Osteoblast (primary cell): ENCODE measurements at places on chromosomes 4 and X.

- DNase-seq: no peak
Measured at GRCh38 chr4:26093551-26093950, 179.5 kb downstream of the SMIM20 start.

DNA sequence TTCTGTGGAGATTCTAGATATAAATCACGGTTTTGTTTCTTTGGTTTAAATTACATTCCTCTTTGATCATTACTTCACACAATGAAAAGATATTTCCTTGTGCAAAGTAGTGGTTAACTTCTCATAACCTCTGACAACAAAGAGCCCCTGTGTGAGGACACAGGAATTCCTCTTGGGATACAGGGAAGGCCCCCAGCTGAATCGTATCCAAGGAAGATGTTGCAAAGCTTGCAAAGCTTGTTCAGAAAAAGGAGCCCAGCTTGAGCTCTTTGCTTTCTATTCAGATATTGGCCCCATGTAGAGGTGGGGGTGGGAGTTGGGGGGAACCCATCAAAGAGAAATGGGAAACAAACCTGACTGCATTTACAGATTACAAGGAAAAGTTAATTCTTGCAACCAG lies 145.7 kb downstream of the RELL1 start:
- DNase-seq: peak; percentile 5

DNA sequence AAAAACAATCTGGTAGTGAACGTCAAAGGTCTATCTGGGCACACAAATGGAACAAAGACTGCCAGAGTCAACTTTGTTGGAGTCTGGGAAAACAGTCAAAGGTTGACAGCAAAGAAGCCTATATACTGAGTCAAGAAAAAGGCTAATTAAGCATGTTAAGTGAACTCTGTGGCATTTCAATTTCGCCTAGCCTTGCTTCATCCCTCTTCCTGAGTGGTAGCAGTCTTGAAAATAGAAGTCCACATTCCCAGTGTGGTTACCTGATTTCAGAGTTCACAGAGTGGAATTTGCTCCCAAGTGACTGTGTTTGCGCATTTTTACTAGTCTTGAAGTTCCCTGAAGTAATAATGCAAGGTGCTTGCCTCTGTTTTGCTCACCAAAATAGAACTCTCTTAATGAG lies 760.0 kb downstream of the FSTL5 start:
- no peak for DNase-seq

DNA sequence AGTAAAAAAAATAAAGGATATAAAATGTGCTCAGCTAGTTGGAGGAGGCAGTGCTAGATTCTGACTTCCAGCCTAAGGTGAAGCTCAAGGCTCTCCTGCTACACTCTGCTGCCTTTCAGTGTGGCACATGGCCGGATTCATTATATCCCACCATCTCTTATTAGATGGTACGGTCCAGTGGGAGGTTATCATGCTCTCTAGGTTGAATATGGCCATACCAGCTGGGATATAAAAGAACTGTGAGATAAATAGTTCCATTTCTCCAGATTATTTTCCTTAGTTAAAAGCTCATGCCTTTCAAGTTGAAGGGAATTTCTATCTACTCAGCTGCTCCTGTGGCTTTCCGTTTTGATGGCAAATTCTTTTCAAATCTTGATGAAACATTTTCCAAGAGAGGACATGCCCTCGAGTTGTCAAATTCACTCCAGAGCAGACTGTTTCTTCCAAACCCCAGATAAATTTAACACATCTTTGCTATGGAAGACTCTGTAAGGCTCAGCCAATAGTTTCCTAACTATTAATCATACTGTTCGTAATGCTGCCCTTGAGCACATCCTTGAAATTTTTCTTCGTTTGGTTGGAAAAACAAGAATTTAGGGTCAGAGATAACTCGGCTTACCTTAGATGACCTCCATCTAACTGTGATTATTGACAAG lies 2.2 kb upstream of the MGARP start:
- no peak for DNase-seq

GRCh38 chrX:129726307-129727111 lies 12.3 kb upstream of the XPNPEP2 start:
- DNase-seq: peak; percentile 88

- DNase-seq: no peak
Measured at GRCh38 chrX:118066867-118067515, 49.6 kb downstream of the KLHL13 start.

GRCh38 chrX:106035064-106035463 lies 3.5 kb downstream of the SERPINA7 start:
- DNase-seq: no peak

DNA sequence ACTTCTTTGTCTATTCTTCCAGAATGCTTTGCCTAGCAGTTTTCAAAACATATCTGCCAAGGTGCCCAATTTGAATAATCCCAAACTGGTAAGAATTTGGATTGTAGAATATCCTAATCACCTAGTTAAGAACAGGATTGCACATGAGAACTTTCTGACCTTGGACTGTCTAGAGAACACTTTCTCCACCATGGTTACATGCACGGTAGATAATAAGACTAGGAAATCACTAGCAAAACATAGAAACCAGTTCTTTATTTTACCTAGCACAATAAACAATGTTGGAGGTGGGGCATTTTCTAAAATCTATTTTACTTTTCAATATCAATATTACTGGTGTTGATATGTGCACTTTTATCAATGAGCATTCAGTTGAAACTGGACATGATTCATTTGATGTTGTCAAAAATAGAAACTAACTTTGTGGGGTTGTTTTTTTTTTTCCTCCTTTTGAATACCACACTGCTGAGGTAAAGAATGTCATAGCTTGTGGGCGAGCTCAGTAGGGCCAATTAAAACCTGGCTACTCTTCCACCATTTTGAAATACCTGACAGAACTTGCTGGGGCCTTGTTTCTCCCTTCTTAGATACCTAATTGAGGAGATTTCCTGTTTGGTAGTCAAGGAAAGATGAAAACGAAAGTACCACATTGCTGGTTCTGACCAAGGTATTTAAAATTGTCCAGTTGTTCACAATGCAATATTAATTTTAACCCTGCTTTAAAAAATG lies 10.4 kb downstream of the MID1IP1 start:
- DNase-seq: no peak

DNA sequence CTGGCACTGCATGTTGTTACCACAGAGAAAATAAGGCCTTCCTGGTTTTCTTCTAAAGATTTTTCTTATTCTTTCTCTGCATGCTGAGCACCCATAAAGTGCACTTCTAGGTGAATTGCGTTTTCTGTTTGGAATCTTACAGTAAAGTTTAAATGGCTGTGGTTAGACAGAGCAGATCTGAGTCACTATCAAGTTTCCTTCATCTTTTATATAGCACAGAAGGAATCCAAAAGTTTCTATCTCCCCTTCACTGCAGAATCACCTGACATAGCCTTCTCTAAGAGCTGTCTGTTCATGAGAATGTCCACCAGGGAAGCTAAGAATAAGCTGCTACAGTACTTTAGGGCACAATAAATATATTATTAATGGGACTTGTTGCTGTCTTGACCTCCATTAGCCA lies 455.5 kb upstream of the FAM241A start:
- DNase-seq: no peak

DNA sequence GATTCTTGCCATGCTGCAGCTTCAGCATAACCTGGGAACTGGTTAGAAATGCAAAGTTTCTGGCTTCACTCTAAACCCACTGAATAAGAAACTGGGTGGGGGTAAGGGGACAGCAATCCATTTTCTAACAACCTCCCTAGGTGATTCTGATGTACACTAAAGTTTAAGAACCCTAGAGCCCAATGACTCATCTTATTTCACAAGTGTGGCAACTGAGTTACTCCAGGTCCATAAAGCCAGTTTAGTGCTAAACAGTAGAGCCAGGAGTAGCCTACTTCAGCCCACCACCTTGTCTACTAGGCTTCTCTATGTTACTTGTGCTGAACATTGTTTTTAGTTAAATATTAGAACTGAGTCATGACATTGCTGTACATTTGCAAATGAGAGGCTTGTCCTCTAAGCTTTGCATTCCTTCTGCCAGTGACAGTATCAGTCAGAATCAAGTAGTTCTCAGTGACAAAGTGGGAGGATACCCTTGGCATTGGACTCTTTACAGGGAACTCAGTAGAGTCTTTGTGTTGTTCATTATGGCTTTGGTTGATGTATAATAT lies 518.0 kb downstream of the RPA4 start:
- DNase-seq: no peak

- no peak for DNase-seq
Measured at GRCh38 chr4:173230062-173230461, 61.5 kb downstream of the GALNT7 start.

- DNase-seq: no peak
Measured at GRCh38 chr4:53537606-53538005, 53.7 kb downstream of the LNX1 start.

DNA sequence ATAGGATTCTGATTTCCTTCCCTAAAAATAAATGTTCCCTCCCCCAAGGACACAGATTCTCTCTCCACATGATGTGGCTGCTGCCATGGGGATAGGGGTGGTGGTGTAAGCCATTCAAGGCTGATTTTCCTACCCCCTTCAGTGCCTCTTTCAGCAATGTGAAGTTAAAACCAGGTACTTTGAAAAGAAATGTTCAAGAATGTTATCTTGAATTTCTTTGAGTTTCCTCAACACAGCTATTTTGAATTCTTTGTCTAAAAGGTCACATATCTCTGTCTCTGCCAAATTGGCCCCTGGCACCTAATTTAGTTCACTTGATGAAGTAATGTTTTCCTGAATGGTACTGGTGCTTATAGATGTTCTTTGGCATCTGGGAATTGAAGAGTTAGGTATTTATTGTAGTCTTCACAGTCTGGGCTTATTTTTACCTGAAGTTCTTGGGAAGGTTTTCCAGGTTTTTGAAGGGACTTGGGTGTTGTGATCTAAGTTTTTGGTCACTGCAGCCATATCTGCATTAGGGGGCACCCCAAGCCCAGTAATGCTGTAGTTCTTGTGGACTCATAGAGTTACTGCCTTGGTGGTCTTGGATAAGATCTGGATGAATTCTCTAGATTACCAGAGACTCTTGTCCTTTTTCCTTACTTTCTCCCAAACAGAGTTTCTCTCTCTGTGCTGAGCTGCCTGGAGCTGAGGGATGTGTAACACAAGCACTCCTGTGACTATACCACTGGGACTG lies 7.6 kb upstream of the DIPK2B start:
- no peak for DNase-seq

DNA sequence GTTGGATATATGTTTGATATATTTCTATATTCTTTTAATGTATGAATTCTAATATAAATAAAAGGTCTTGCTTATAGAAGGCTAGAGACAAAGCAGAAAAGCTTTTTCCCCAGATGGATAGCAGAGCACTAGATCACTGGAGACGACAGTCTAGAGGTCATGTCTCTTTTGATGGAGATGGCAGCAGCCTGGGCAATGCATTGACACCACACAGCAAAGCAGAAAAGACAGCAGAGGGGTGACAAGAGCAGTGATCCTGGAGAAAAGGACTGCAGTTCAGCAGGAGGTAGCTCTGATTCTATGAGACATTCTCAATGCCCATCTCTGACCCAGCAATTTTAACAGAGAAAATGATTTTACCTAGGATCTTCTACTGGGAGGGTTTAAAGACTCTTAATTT lies 210.6 kb downstream of the DTHD1 start:
- DNase-seq: no peak

DNA sequence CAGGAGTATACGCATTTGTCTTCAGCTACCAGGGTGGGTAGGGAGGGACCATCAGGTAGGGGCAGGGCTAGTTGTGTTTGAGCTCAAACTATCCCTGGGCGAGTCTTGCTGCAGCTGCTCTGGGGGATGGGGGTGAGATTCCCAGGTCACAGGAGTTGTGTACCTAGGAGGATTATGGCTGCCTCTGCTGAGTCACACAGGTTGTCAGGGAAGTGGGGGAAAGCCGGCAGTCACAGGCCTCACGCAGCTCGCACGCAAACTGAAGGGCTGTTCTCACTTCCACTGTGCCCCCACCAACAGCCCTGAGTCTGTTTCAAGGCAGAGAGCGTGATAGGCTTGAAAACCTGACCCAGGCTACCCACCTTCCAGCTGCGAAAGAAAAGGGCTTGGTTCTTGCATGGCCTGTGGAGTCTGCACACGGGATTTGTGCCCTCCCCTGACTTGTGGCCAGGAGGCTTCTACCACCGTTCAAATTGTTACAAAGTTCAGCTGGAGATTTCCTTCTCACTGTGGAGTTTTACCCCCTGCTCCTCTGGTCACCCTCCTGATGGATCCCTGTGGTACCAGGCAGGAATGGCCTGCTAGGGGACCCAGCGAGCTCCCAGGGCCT lies 63.8 kb downstream of the ARFIP1 start:
- DNase-seq: no peak

- DNase-seq: no peak
Measured at GRCh38 chr4:15390494-15390893, 37.3 kb upstream of the C1QTNF7 start.

GRCh38 chr4:184198190-184198589 lies 19.5 kb downstream of the ENPP6 start:
- no peak for DNase-seq

- DNase-seq: no peak
Measured at GRCh38 chrX:17185431-17185830, 189.6 kb upstream of the NHS start.

DNA sequence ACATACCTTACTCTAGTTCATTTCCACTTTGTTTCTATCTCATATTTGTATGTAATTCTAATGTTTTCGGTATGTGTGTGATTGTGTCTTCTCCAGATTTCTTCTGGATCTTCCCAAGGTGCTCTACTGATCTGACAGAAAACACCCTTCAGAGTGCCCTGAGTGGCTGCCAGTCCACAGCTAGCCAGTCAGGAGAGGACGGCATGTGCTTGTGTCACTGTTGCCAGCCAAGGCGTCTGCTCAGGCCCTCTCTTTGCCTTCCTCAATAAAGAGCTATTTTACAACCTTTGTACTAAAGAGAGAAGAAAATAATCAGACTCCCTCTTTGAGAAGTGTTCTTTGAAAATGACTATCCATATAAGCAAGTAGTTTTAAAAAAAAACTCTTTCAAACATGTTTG lies 29.0 kb downstream of the CD99L2 start:
- DNase-seq: no peak

DNA sequence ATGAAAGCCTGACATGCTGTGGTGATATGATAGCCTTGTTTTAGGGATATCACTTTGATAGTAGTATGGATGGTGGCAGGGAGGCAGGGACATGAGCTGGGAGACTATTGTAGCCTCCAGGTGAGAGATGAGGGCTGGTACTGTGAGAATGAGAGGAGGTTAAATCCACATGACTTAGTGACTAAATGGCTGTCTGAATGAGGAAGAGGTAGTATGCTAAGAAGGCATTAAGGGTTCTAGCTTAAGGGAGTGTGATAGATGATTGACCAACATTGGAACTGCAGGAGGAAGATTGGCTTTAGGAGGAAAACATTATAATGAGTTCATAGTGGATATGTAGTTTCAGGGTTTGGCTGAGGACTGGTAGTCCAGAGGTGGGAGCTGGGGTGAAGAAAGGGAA lies 195.0 kb upstream of the ANK2 start:
- DNase-seq: no peak

- DNase-seq: no peak
Measured at GRCh38 chr4:119227690-119228089, 15.2 kb downstream of the USP53 start.

DNA sequence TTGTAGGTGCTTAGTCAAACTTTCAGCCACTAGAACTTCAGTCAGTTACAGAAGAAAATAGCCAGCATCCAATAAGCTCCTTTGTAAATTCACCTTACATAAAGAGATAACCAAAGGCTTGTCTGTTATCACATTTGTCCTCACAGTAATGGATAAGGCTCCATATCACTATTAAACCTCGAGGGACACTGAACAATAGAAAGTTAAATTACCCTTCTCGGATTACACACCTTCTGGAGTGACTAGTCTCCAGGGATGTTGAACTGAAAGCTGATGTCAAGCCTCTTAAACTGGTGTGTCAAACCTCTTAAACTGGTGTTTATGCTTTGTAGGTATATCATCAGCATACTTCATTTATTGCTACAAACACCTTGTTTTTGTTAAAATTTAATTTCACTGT lies 639.0 kb downstream of the CENPC start:
- no peak for DNase-seq

GRCh38 chr4:136908122-136908521 lies 624.2 kb downstream of the PCDH18 start:
- no peak for DNase-seq
